HFFc6 (cell line): ENCODE measurements at places on chromosomes 5 and 9. TPM values are rescaled to one million over a fixed set of nuclear protein-coding genes. Genes with fewer than 3 reads are reported as not detected.

DNA sequence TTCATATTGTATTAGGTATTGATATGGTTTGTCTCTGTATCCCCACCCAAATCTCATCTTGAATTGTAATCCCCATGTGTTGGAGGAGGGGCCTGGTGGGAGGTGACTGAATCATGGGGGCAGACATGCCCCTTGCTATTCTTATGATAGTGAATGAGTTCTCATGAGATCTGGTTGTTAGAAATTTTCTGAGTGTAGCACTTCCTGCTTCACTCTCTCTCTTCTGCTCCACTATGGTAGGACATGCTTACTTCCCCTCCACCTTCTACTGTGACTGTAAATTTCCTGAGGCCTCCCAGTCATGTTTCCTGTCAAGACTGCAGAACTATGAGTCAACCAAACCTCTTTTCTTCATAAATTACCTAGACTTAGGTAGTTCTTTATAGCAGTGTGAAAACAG is 187.4 kb upstream of the SLC24A2 start:
- DNase-seq = no peak

Gene BAAT
- total RNA-seq = not detected in 3 replicates

DNA sequence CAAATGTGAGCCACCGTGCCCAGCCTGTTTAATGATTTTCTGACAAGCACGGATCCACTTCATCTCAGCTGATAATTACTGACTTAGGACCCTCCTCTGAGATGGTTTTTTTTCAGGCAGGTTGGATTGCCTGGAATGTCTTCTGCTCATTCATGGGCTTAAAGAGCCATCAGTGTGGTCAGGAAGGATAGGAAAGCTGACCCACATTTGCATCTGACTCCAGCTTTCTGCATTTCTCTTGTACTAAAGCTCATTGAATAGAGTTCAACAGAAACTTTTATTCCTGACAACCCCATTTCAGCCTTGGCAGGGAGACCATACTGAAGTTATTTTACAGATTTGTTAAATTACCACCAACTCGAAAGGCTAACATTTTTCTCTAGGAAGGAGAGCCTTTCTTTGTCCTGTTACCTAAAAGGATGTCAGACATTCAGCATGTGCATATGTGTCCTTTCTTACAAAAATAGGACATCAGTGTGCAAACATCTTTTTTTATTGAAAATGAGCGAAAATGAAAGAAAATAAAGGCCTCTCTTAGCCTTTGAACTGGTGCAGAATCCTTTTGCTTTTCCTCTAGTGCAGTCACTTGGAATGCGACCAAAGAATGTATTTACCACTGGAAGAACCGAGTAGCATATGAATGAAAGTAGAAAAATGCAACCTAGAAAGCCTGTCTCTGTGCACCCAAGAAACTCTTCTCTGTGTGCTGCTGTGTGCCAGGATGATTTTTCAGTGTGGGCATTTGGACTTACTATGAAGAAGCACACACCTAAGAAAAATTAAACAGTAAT is 26.6 kb downstream of the ADCY2 start:
- no peak for DNase-seq

- peak; percentile 2 for DNase-seq
Observed at GRCh38 chr9:135156525-135157510, 69.3 kb downstream of the OLFM1 start.

Gene ACTBL2
- not detected in 3 replicates for total RNA-seq

Gene IL9
- not detected in 3 replicates for total RNA-seq

Gene INSL4
- total RNA-seq = not detected in 2 replicates

DNA sequence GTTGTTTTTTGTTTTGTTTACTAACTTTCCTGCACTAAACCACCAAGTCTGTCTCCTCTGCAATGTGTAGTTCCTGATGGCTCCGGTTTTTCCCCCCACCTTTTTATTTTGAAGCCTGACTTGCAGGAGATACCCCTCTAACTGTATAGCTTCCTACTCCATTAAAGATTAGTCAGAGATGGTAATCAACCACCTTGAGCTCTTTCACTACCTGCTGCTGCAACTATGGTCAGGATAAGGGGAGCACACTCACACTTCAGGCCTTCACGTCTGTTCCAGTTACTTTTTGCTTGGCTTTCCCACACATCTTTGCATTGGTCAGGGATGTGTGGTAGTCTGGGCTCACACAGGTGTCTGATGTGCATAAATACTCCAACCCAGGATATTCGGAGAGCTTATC is 63.4 kb downstream of the NR6A1 start:
- no peak for DNase-seq

Gene GLRX
- total RNA-seq = 154 to 194 TPM (median 161 TPM) in 3 replicates

DNA sequence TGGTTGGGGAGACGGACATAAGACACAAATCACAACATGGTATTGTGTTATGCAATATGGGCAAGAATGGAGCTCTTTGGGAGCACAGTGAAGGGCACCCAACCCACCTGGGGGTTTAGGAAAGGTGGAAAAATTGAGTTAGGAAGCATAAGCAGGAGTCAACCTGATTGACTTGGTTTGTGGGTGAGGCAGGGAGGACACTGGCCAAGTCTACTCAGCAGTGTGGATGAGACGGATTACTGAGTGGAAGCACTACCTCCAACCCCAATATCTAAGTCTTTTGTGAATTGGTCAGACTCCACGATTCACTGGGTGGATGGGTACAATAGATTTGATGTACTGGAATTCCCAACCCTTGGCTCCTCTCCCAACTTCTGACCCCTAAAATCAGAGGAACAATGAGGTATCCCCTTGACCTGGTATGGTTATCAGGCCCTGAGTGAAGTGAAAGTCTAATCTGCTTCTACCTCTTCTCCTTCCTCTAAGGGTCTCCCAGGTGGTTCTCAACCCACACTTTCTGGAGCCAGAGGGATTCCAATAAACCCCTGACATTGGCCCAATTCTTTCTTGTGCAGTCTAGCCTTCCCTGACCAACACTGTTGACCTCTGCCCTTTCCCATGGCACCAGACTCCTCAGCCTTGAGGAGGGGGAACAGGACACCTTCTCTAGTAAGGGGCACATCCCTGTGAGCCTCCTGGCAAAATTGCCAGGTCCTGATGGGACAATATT is 5.2 kb downstream of the EGR1 start:
- DNase-seq = peak; percentile 83

DNA sequence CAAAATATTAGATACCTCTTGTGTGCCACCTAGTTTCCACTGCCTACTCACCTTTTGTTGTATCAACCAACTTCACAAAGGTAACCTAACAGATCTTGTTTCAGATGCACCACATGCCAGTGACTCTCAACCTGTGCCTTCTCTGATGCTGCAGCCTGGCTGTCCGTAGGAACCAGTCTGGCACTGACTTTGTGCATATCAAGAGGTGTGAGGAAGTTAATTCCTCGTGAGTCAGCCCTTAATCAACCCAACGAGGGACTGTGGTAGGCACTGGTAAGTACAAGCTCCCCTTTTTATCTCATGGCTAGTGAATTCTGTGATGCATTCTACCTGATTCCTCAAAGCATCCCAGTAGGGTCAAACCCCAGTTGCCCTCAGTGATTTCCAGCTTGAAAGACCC is 215.4 kb upstream of the CTNND2 start:
- no peak for DNase-seq

Gene FOXI1
- not detected in 3 replicates for total RNA-seq

GRCh38 chr5:38803246-38803645 is 42.6 kb upstream of the OSMR start:
- DNase-seq = no peak
